ENCODE measurements at places on chromosomes 2 and 18.

DNA sequence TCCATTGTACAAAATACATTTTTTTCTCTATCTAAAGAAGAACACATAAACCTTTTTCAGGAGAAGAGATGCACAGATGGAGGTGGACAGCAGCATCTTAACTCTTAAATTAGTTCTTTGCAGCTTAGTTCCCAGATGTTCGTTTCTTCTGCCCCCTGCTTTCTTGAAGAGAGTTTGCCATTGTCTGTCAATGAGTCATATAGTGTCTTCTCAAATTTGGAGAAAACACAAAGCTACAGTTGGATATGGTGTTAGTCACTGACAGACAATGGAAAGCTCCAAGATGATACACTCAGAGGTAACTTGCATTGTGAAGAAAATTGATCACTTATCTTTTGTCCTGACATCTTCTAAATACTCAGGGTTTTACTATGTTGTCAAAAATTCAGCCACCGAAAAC lies 48.8 kb upstream of the TMEFF2 start:
- no peak for DNase-seq

DNA sequence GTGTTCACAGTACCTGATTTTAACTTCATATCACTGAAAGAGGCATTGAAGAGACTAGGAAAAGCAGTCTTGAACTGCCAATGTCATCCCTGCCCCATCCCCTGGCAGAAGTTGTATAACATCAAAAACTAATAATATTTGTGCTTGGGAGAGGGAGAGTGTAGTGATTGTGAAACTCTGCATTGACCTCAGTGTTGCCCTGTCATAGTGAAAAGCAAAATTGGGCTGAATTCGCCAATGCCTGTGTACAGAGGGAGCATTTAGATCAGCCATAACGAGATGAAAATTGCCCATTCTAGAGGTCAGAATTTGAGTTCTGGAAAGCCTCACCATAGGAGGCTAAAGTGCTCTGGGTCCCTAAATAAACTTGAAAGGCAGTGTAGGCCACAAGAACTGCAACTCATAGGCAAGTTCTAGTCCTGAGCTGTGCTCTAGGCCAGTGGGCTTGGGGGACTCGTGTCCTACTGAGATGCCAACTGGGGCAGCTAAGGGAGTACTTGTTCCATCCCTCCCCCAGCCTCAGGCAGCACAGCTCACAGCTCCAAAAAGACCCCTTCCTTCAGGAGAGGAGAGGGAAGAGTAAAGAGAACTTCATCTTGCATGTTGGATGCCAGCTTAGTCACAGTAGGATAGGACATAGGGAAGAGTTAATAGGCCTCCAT lies 855.6 kb downstream of the TSN start:
- no peak for DNase-seq

- no peak for DNase-seq
Measured at GRCh38 chr2:53770264-53770663, 2.7 kb downstream of the CHAC2 start.

GRCh38 chr2:171185941-171186340 lies 25.2 kb upstream of the TLK1 start:
- peak; percentile 16 for DNase-seq

DNA sequence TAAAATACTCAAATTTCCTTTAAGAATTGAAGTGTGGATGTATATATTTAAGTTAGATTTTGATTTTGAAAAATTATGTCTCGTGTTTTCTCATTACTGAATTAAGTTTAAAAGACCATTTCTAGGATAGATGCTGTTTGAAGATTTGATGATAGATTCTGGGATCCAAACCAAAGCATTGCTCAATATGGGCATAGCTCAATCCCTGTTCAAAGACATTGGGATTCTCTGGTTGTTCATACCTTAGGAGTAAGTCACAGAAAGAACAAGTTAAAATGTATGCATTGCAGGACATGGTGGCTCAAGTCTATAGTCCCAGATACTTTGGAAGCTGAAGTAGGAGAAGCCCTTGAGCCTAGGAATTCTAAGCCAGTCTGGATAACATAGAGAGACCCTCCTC lies 622.3 kb downstream of the ADCYAP1 start:
- DNase-seq, result no peak

GRCh38 chr2:226791487-226792081 lies 8.0 kb downstream of the IRS1 start:
- no peak for DNase-seq

- DNase-seq, result no peak
Measured at GRCh38 chr2:132256251-132256902, 94.6 kb upstream of the ANKRD30BL start.

All from AG09319 (cell line).